ENCODE measurements at places on chromosomes 6 and 20.

DNA sequence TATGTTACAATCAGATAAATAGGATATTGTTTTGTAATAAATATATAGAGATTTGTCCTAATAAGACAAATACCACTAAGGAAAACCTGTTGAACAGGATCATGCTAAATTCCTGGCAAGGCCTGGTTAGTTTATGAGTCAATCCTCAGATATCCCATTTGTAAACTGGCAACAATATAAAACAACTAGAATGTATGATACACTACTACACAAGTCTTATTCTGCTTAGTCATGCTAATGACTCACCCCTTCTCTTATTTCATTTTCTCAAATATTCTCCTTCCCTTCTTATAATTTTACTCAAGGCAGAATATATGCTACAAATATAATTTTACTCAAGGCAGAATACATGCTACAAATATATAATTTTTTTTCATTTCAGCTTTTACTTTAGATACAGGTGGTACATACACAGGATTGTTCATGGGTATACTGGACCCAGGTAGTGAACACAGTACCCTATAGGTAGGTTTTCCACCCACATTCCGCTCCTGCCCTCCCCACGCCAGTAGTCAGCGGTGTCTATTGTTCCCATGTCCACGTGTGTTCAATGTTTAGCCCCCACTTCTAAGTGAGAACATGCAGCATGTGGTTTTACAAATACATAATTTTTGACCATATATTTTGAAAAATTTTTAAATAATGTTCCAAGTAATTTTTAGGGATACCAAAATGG is 6.3 kb downstream of the OSER1 start:
- no peak for DNase-seq

DNA sequence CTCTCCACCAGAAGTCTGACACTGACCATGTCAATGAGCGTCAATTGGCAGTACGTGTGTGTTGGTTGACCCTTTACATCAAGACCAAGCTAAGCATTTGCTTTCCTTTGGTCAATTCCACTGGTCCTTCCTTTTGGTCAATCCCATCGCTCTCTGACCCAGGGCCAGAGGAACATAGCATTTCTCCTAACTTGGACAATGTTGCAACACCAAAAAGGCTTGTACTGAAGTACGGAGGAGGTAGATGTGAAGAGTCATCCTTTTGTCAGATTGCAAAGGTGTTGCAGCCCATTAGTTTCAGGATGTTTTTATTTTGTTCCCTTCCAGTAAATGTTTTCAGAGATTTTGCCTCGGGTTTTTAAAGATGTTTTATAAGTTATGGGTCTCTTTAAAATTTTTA is 24.6 kb downstream of the EDN1 start:
- DNase-seq, result no peak

DNA sequence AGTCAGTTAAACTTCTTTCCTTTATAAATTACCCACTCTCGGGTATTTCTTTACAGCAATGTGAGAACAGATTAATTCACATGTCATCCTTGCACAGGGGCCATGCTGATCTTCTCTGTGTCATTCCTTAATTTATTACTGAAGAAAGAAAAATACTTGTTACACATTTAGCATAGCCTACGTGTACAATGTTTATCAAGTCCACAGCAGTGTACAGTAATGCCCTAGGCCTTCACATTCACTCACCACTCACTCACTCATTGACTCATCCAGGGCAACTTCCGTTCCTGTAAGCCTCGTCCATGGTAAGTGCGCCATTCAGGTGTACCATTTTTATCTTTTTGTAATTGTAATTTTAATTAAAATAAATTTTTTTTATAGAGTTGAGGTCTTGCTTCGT is 73.6 kb downstream of the RSPH3 start:
- DNase-seq, result no peak

- no peak for DNase-seq
Measured at GRCh38 chr20:15033269-15033668, 695.9 kb upstream of the FLRT3 start.

DNA sequence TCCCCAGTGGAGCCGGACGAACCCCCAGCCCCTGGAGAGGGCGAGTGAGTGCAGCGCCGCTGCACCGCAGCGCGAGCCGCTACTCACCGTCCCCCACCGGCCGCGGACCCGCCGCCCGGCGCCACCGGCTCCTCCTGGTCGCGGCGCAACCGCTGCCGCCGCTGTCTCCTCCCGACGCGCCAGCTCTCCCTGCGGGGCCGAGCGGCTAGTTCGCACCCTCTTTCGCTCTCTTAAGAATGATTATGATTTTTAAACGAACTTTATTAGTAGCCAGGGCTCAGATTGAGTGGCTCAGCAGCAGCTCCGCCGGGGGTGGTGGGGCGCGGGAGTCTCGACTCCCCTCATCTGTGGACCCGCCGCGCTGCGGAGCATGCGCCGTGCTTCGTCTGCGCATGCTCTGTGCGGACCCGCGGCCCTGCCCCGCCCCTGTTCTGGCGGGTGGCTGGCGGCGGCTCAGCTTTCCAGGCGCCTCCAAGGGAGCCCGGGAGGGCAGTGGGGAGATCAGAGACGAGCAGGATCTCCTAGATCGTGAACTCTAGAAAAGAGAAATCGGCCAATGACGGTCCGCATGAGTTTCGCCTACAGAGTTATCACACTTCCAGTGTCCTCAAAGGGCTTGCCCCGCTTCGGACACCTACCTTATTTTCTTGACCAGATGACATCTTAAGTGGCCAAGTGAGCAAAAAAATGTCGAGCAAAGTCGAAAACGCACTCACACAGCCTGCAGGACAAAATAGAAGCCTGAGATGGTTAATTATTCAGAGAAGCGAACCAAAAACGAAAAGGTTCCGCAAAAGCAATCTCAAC is at the start of gene RAB23:
TSS of gene RAB23 (minus strand) at position 372 of the 807 bp plus-strand sequence. CDS start 11,927 bp downstream, outside the sequence.
- peak; percentile 77 for DNase-seq

GRCh38 chr20:31664696-31665354 is 27.1 kb downstream of the COX4I2 start:
- DNase-seq, result no peak

GRCh38 chr20:6680854-6681253 is 86.6 kb upstream of the BMP2 start:
- no peak for DNase-seq

GRCh38 chr6:96844530-96844929 is 7.3 kb upstream of the GPR63 start:
- DNase-seq, result no peak

GRCh38 chr20:51217347-51218045 is 194.6 kb upstream of the KCNG1 start:
- DNase-seq, result no peak

- DNase-seq, result no peak
Measured at GRCh38 chr6:79697430-79697829, 66.3 kb downstream of the SH3BGRL2 start.

DNA sequence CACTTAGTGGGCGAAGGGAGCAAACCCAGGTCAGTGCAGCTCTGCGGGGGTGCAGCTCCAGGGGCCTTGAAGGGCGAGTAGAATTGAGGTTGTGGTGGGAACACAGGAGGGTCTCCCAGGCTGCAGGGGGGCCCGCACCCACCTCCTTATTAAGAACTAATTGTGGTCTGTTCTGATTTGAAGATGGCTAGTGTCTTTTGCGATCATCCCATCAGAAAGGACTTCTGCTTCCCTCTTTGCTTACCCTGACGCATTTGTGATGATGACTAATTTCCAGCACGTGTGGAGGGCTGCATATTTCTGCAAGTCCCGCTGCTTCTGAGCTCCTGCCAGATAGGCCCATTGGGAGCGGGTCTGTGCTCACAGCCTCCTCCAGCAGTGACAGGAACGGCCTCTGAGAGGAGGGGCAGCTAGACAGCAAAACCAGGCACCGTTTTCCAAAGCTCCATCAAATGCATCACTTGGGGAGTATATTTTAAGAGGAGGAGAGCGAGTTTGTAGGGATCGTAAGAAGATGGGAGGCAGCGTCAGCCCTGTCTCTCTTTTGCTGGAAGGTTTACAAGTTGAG is 268.9 kb downstream of the CDH4 start:
- DNase-seq, result no peak

- DNase-seq, result no peak
Measured at GRCh38 chr20:53598140-53599043, 4.8 kb upstream of the ZNF217 start.

DNA sequence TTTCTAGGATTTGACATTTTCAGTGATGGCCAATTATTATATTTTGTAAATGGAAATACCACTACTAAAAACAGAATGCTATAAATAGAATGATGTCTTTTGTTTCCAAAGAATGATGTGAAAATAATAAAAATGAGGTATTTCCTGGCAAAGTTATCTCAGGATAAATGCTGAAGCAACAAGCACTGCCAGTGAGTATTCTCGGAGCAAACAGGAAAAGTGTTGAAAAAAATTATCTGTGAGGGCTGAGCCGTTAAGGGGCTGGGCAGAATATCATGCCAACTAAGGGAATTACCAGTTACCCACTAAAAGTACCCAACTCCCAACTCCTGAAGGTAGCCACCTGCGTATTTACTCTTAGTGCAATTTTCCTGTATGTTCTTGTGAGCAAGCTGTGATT is 23.6 kb upstream of the SCAF8 start:
- no peak for DNase-seq

GRCh38 chr20:16393836-16394235 is 179.4 kb downstream of the KIF16B start:
- DNase-seq, result no peak

DNA sequence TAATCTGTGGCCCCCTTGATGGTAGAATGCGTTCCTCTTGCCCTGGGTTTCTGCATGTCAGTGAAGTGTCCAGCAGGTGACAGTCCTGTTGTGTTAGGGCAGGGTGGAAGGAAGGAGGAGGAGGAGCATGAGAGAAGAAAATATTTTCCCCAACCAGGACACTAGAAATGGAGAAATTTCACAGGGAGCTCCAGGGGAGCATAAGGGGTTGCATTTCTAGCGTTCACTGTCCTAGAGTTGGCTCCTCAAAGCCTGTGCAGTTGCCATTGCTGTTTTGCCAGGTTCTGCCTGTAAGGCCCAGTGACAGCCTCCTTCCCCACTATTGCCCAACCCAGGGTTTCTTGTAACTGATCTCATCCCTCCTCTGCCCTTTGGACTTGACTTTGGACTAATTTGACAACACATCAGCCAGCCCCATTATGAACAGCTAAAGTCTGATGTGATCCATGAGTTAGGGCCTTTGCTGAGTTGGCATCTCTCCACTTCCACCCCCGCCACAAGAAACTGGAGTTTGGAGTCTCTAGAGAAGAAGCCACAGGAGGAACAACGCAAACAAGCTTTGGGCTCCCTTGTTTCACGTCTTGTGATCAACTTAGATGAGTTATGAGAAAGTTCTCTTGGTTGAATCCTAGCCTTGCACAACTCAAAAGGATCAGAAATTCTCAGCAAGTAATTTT is 14.0 kb upstream of the FAM50B start:
- no peak for DNase-seq

GRCh38 chr6:69732045-69732444 is 64.8 kb downstream of the LMBRD1 start:
- no peak for DNase-seq

- no peak for DNase-seq
Measured at GRCh38 chr6:111474771-111475170, 8.2 kb downstream of the REV3L start.

DNA sequence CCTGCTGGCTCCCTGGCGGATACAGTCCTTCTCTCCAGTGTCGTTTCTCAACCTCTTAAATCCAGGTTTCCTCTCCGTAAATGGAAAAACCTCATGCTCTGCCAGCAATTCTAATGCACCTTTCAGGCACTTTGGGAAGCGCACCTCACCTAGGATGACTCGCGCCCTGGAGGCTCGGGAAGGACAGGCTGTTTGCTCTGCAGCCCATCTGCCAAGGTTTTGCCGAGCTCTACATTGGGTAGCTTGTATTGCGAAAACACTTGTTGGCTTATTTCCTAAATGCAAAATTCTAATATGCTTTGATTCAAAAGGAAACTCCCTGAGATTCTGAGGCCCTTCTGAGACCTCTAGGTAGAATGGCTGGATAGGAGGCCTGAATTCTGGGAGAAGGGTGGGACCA is 102.6 kb upstream of the MLN start:
- no peak for DNase-seq

DNA sequence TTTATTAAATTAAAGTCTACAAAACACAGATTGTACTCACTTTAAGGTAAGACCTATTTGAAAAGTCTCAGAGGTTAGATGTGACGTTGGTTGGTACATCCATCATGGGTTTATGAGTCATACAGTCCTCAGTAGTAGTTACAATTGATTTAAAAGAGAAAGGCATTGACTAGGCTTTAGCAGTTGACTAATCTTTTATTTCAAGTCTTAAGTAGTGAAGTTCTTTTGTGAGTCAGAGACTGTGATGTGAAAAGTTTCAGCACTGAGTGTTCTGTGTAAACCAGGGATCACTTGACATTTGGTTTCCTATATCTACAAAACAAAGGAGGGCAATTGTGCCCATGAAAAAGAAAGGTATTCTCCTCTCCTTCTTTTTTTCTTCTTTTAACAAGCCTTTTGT is 221.3 kb downstream of the GRIK2 start:
- no peak for DNase-seq

DNA sequence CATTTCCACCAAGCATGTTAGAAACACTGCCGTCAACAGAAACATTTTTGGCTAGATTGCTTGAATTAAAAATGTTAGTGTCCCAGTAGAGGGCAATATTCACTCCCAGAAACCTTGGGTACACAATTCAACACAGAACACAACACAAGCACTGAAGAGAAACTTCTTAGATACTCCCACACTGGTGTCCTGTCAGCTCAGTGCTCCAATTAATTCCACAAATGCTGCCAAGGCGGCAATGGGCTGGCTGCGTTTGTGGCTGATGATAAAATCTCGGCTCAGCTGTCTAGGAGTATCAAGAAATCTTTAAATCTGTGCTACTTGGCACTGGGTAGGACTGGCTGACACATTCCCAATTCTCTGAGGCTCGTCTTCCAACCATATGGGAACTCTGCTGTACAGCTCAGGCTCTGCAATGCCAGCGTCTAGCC is 39.3 kb downstream of the BEND3 start:
- no peak for DNase-seq

GRCh38 chr20:24546232-24546892 is 76.9 kb downstream of the SYNDIG1 start:
- DNase-seq, result no peak

- no peak for DNase-seq
Measured at GRCh38 chr6:7502743-7503142, 38.7 kb upstream of the DSP start.

- DNase-seq, result no peak
Measured at GRCh38 chr6:42729731-42730130, 7.3 kb upstream of the PRPH2 start.

- no peak for DNase-seq
Measured at GRCh38 chr20:59999502-59999901, 41.3 kb downstream of the CDH26 start.

- peak; percentile 16 for DNase-seq
Measured at GRCh38 chr6:111605100-111605751, 452 bp downstream of the TRAF3IP2 start.

GRCh38 chr20:33165416-33166055 is 2.4 kb upstream of the BPIFA2 start:
- DNase-seq, result no peak

Measured in stimulated activated CD4-positive, alpha-beta T cell treated with anti-CD3 and anti-CD28 coated beads, Interleukin-1b, Interleukin-23, amount 100 ng/mL, for 48 hours (primary cell).